ENCODE measurements at places on chromosomes 1 and 21.

- DNase-seq = no peak
These were observed 5.2 kb downstream of the ADAMTS5 start for GRCh38 chr21:26961698-26962097.

GRCh38 chr1:235901461-235901860 lies 34.8 kb upstream of the LYST start:
- no peak for DNase-seq

GRCh38 chr21:25636727-25637126 lies 2.3 kb upstream of the JAM2 start:
- DNase-seq = no peak

DNA sequence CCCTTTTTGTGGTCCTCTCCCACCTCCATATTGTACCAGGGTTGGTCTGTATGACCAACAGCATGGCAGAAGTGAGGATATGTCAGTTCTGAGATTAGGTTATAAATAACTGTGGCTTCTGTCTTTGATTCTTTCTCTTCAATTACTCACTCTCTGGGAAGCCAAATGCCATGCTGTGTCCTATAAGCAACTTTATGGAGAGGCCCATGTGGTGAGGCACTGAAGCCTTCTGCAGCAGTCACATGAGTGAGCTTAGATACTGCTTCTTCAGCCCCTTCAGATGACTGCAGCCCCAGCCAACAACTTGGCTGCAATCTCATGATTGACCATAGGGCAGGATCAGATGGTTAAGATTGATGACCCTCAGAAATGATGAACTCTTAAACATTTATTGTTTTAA lies 34.0 kb upstream of the SAMD13 start:
- no peak for DNase-seq

GRCh38 chr1:113405573-113405972 lies 15.3 kb downstream of the MAGI3 start:
- no peak for DNase-seq

GRCh38 chr21:46217511-46218196 lies 10.9 kb downstream of the LSS start:
- no peak for DNase-seq

- no peak for DNase-seq
These were observed 56.3 kb upstream of the DISP3 start for GRCh38 chr1:11422686-11423085.

DNA sequence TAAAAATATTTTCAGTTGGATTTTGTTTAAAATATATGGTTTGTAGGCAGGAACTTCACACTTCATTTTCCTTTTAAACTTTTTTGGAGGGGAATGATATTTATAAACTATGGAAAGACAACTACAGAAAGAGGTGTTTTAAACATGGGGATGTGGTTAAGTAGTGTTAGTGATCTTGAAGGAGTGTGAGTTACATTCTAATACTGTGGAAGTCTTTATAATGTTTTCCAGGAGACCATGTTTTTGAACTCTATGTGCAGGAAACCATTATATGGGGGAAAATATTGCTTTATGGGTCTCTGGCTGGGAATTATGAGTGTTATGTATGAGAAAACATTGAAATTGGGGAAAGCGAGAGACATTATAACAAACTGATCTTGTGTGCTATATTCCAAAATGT lies 35.8 kb upstream of the COL24A1 start:
- DNase-seq = no peak

- DNase-seq = no peak
These were observed 20.5 kb downstream of the MAPKAPK2 start for GRCh38 chr1:206705191-206705590.

GRCh38 chr1:156959414-156959813 lies 39.0 kb downstream of the LRRC71 start:
- DNase-seq = no peak

DNA sequence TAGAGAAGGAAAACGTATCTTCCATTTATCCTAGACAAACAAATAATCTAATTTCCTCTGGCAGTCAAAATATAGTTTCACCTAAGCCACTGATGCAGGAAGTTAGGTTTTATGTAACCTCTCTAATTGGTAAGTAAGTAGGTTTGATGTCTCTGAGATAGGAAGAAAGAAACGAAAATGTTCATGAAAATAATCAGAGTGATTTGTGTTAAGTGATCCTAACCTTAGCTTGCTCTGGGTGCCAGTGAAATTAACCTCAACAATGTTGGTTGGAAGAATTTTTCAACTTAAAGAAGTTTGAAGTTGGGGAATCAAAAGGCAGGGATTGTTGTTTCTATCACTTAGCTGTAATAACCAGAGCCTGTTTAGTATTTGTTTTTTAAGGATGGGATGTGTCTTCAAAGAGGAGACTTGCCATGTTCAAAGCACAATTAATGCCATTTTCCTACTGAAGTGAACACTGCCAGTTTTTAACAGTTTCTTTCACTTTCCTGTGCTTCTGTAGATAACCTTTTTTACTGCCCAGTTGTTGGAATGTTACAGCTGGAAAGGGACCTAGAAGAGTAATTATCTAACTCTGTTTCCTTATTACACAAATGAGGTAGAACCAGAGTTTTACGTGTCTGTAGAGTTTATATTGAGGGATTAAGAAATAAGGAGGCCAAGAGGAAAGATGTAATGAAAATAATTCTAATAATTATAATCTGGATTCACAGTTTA lies 18.4 kb downstream of the HIPK1 start:
- no peak for DNase-seq

GRCh38 chr21:33650929-33651509 lies 8.7 kb downstream of the ITSN1 start:
- no peak for DNase-seq

DNA sequence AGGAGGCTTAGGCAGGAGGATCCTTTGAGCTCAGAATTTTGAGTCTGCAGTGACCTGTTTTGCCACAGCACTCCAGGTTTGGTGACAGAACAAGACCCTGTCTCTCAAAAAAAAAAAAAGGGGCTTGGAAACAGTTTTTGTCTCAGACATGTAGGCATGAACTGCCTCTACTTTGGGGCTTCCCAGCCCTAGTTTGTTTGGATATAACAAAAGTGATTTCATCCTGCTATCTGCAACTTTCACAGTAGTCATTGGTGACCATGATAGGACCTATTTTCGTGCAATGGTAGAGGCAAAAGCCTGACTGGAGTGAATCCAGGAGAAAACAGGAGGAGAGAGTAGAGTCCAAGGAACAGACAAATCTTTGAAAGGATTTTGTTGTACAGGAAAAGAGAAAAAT lies 20.3 kb upstream of the EVI5 start:
- no peak for DNase-seq

GRCh38 chr1:227255086-227255732 lies 63.1 kb downstream of the CDC42BPA start:
- no peak for DNase-seq

- DNase-seq = no peak
These were observed 1.4 kb downstream of the BCL10 start for GRCh38 chr1:85274969-85275453.

- no peak for DNase-seq
These were observed 9.9 kb downstream of the OBSCN start for GRCh38 chr1:228217551-228218344.

DNA sequence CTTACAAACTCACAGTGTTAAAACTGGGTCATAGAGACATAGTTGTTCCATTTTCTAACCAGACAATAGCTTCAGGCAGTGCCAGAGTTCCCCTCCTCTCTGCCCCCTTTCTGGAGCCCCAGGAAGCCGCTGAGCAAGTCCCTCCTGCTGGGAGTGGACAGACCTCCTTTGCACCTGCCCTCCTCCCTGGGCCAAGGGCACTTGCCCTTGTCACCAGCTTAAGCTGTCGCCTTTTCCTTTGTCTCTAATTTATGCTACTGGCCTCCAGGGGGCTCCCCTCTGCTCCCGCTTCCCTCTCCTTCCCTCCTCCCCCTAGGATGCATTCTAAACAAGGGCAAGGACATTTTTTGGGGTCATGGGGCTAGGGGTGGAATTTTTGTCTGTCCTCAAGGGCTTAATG lies 182.4 kb downstream of the MIS18A start:
- DNase-seq = no peak
